ENCODE measurements at places on chromosomes 5 and 9. TPM values are rescaled to one million over a fixed set of nuclear protein-coding genes. Genes with fewer than 3 reads are reported as not detected.

DNA sequence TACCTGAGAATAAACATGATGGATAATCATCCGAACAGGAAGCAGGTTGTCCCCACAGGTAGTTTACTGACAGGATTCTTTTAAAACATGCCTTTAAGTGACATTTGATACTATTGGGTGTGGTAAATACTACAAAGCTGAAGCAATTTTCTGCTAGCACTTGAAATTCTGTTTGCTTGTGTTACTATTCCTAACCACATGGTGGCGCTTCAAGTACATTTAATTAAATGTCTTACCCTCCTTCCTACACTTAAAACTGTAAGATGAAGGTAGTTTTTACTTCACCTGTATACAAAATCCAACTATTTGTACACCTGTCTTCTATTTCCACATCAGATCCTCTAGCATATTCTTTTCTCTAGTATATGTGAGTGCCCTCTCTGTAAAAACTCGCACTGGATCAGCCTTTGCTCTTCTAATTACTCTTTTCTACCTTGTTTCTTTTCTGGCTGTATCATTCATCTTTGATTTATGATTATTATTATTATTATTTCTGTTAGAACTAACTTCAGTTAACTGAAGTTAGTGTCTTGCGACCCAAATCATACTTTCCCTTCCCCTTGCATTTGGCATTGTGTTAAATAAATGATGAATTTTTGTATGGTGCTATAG, 18.4 kb downstream of the SLC25A46 start:
- no peak for DNase-seq
- H3K4me1 ChIP-seq: no peaks in the 10 kb centered on the region
- H3K36me3 ChIP-seq: peaks cover 31% of the 10 kb centered on the region
- no peaks in the 10 kb centered on the region for H3K27me3 ChIP-seq
- no peak overlapping the region for H3K4me3 ChIP-seq
- H3K27ac ChIP-seq: no peak overlapping the region

DNA sequence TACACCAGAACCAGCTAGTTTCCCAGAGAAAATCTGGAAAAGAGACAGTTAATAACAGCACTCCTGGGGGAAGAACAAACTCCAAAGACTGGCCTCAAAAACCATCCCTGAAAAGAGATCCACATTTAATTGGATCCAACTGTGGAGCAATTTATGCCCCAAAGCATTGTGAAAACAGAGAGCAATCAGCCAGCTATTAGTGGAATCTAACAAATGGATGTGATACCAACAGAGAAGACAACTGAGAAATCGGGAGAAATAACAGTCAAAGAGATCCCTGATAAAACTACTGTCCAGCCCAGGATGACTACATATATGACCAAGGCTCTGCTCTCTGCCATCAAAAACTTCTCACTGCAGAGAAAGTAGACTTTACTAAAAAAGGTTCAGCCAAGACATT, 40.5 kb upstream of the TRIO start:
- no peak overlapping the region for H3K4me3 ChIP-seq
- DNase-seq: no peak
- no peak overlapping the region for H3K27ac ChIP-seq
- H3K36me3 ChIP-seq: no peaks in the 10 kb centered on the region
- H3K27me3 ChIP-seq: no peaks in the 10 kb centered on the region
- no peaks in the 10 kb centered on the region for H3K4me1 ChIP-seq

DNA sequence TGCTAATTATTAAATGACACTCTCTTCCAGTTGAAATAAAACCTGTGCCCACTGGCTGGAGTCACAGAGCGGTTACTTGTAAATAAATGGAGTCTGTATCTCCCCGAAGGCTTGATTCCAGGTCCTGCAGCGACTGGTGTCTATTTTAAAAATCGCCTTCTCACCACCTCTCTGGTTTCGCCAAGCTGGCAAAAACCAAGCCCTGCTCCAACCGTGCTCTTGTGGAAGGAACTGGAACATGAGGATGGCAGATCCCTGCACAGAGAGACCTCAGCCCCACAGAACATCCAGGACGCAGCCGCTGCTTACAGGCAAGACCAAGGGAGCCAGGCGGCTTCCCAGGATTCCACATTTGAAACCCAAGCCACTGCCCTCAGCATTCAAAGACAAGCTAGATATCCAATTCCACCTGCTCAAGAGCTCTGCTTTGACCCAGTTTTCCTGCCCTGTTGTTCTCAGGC, 15.0 kb downstream of the SEMA4D start:
- H3K4me3 ChIP-seq: no peak overlapping the region
- no peak overlapping the region for H3K27ac ChIP-seq
- DNase-seq: no peak
- H3K27me3 ChIP-seq: no peaks in the 10 kb centered on the region
- no peaks in the 10 kb centered on the region for H3K36me3 ChIP-seq

GRCh38 chr5:60827201-60827600, 16.9 kb downstream of the ELOVL7 start:
- H3K4me1 ChIP-seq: no peaks in the 10 kb centered on the region
- H3K36me3 ChIP-seq: no peaks in the 10 kb centered on the region
- H3K27ac ChIP-seq: no peak overlapping the region

- no peak for DNase-seq
- no peak overlapping the region for H3K27ac ChIP-seq
- no peak overlapping the region for H3K4me3 ChIP-seq
- peaks cover 27% of the 10 kb centered on the region for H3K4me1 ChIP-seq
These were observed 152.5 kb downstream of the DMRT2 start for GRCh38 chr9:1202512-1203280.

DNA sequence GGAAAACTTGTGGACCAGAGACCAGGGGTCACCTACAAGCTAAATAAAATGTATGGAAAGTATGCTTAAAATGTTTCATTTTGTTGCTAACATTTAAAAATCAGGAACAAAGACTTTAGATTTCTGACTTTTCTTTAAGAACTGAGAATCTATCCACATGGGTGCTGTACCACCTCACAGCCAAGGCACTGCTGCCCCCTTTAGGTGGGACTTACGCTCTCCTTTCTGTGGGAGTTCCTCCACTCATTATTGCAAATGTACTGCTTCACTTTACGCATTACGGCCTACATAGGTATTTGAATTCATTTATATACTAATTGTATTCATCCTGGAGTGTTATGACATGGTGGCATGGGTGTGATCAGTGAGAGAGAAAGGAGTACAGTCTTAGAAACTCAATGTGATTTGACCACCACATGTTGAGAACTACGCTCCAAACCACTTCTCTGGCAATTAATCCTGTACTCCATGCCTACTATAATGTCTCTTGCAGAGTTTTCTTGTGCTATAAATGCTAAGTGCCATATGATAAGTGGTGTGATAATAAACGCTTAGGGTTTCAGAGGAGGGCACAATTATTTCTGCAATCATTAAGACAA, 24.7 kb upstream of the CETN3 start:
- DNase-seq: peak; percentile 52
- H3K4me1 ChIP-seq: peaks cover 8% of the 10 kb centered on the region
- H3K4me3 ChIP-seq: no peak overlapping the region

GRCh38 chr5:100520348-100520747, 14.8 kb upstream of the FAM174A start:
- no peak for DNase-seq
- no peak overlapping the region for H3K4me3 ChIP-seq
- H3K36me3 ChIP-seq: no peaks in the 10 kb centered on the region
- H3K27ac ChIP-seq: no peak overlapping the region

- no peaks in the 10 kb centered on the region for H3K36me3 ChIP-seq
- no peak for DNase-seq
- H3K27me3 ChIP-seq: no peaks in the 10 kb centered on the region
- H3K4me3 ChIP-seq: no peak overlapping the region
- no peak overlapping the region for H3K27ac ChIP-seq
- H3K4me1 ChIP-seq: no peaks in the 10 kb centered on the region
These were observed 390.9 kb downstream of the LRRC70 start for GRCh38 chr5:62969409-62970120.

DNA sequence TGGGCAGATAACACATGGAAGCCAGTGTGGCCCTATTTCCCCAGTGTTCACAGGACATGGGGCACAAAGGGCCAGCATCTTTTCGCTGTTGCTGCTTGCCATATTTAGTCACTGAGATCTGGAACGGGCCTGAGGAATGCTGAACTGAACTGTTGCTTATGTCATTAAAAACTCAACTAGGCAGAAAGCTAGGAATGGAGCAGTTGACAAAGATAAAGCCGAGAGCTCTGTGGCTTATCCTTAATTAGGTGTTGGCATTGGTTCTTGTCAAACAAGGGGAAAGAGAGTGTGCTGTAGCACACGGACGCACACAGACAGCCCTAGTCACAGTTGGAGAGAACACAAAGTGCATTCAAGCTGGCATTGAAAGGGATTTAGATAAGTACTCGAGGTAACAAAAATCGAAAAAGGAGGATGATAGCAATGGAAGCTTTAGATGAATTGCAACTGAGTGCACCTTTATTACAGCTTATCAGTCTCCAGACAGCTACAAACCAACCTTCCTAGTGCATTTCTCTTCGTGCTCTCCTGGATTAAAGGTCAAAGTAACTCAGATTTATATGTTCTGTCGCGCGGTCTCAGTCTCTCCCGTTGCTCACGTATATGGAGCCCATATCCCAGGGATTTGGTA, 450.2 kb upstream of the ZNF608 start:
- DNase-seq: no peak
- H3K36me3 ChIP-seq: no peaks in the 10 kb centered on the region
- no peak overlapping the region for H3K27ac ChIP-seq
- H3K4me1 ChIP-seq: peaks cover 7% of the 10 kb centered on the region

DNA sequence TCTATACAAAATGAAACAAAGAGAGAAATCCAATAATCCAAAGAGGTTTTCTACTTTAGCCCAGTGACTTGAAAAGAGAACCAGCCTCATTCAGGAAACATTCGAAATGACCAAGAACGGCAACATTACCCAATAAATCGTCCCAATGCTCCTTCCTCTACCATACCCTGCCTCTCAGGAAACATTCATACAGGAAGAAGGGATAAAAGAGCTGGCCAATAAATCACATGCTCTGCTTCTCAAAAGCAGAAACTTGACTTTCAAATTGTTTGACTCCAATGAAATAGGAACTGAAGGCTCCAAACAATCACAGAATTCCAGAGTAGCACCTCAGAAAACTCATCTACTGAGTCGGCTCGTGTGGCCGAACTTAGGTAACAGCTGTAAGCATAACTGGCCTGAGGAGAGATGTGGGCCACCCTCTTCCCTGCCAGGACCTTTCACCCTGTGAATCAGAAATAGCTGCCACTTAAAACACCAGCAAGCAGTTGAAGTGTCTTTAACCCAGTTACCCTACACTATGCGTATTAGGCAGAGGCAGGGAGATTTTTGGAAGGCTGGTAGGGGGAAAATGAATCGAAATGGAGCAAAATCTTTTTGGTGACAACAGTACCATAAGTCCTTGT, 14.6 kb downstream of the ARL15 start:
- H3K27ac ChIP-seq: no peak overlapping the region
- H3K36me3 ChIP-seq: no peaks in the 10 kb centered on the region
- peaks cover 2% of the 10 kb centered on the region for H3K4me1 ChIP-seq
- no peak overlapping the region for H3K4me3 ChIP-seq
- no peak for DNase-seq
- no peaks in the 10 kb centered on the region for H3K27me3 ChIP-seq

- no peaks in the 10 kb centered on the region for H3K4me1 ChIP-seq
- H3K27me3 ChIP-seq: no peaks in the 10 kb centered on the region
- H3K27ac ChIP-seq: no peak overlapping the region
- no peak for DNase-seq
- H3K4me3 ChIP-seq: no peak overlapping the region
These were observed 23.6 kb upstream of the TEK start for GRCh38 chr9:27085456-27085855.

DNA sequence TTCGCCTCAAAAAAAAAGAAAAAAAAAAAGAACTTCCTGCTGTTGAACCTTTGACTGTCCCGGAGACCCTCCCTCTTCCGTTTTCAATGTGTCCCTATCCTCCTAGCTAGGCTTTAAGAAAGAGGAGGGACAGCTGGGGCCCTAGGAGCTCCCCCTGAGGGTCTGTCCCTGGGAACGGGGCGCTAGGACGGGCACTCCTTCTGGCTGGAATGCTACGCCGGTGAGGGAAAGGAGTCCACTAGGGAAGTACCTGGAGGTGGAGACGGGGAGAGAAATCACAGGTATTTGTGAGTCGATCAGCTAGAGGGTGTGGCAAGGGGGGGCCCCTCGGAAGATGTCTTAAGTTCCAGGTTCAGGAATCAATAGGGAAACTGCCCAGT, 4.6 kb downstream of the SIT1 start:
- peak; percentile 53 for DNase-seq
- no peaks in the 10 kb centered on the region for H3K27me3 ChIP-seq
- no peaks in the 10 kb centered on the region for H3K36me3 ChIP-seq
- H3K4me3 ChIP-seq: peak overlapping the region; percentile 36

GRCh38 chr5:140978260-140978659, 12.0 kb downstream of the PCDHAC2 start:
- H3K4me3 ChIP-seq: no peak overlapping the region
- peak overlapping the region; percentile 71 for H3K27ac ChIP-seq
- peaks cover 1% of the 10 kb centered on the region for H3K4me1 ChIP-seq

DNA sequence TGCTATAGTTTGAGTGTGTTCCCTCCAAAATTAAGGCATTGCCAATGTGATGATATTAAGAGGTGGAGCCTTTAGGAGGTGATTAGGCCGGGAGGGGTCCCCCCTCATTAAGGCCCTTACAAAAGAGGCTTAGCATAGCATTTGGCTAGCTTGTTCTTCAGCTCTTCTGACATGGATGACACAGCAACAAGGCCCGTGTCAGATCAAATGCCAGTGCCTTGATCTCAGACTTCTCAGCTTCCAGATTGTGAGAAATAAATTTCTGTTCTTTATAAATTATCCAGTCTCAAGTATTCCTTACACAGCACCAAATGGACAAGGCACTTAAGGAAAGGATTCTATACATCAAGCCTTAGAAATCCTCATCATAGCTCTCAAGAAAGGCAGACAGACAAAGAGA, 31.8 kb downstream of the SLC38A9 start:
- no peaks in the 10 kb centered on the region for H3K36me3 ChIP-seq
- no peak overlapping the region for H3K4me3 ChIP-seq
- H3K27me3 ChIP-seq: no peaks in the 10 kb centered on the region
- DNase-seq: no peak
- no peaks in the 10 kb centered on the region for H3K4me1 ChIP-seq
- H3K27ac ChIP-seq: no peak overlapping the region

GRCh38 chr9:107246259-107247254, 36.5 kb upstream of the RAD23B start:
- no peak overlapping the region for H3K4me3 ChIP-seq
- H3K36me3 ChIP-seq: no peaks in the 10 kb centered on the region
- no peak overlapping the region for H3K27ac ChIP-seq

- H3K36me3 ChIP-seq: no peaks in the 10 kb centered on the region
- H3K27me3 ChIP-seq: no peaks in the 10 kb centered on the region
- H3K4me1 ChIP-seq: no peaks in the 10 kb centered on the region
- no peak for DNase-seq
- no peak overlapping the region for H3K27ac ChIP-seq
- no peak overlapping the region for H3K4me3 ChIP-seq
These were observed 230.2 kb upstream of the EDIL3 start for GRCh38 chr5:84614906-84615305.

GRCh38 chr5:115309751-115310370, 13.4 kb upstream of the CCDC112 start:
- DNase-seq: no peak
- H3K27ac ChIP-seq: no peak overlapping the region
- H3K4me3 ChIP-seq: no peak overlapping the region
- no peaks in the 10 kb centered on the region for H3K36me3 ChIP-seq
- H3K4me1 ChIP-seq: no peaks in the 10 kb centered on the region
- H3K27me3 ChIP-seq: no peaks in the 10 kb centered on the region

The RASEF gene
- total RNA-seq: 1.5 TPM

The ZNF454 gene
- 0.33 TPM for total RNA-seq

The ESM1 gene
- 0.28 TPM for total RNA-seq

The DMRT1 gene
- total RNA-seq: not detected

The TRIM7 gene
- total RNA-seq: not detected

The TAF11L10 gene
- not detected for total RNA-seq

The IPO11 gene
- total RNA-seq: 20.6 TPM

Data from liver (tissue), 10 donors.